ENCODE measurements at places on chromosomes 2 and 18.

- no peak for DNase-seq
Observed at GRCh38 chr2:215149060-215149459, 10.6 kb upstream of the ABCA12 start.

DNA sequence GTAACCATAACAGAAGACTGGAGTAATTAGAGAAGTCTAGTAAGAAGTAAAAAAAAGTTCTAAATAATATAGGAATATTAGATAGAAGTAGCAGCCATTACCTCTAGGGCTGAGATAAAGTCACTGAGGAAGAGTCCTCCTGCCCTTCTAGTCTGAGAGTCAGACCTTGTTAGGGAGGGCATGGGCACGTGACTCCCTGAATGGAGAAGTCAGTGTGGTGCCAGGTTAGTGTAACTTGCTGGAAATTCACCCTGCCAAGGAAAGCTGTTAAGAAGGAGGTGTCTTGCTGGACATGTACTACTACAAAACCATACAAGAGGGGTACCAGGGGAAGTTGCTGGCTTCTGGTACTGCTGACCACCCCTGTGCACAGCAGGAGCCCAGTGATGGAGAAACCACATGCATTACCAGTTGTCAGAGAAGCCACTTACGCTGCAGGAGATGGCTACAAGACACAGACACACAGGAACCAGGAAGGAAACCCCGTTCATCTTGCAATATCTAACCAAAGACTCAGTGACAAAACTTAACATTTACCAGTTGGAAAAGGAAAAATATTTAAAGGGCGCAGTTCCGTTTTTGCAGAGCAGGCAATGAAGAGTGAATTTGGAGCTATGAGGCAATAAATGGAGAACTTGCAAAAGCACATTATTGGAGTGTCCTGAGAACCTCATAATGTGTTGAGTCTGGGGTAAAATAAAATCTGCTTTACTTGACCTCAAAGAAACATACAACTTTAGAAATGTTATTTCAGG is 77.2 kb upstream of the TLK1 start:
- DNase-seq: no peak

GRCh38 chr2:171323971-171324528 is 109.7 kb downstream of the METTL8 start:
- no peak for DNase-seq

DNA sequence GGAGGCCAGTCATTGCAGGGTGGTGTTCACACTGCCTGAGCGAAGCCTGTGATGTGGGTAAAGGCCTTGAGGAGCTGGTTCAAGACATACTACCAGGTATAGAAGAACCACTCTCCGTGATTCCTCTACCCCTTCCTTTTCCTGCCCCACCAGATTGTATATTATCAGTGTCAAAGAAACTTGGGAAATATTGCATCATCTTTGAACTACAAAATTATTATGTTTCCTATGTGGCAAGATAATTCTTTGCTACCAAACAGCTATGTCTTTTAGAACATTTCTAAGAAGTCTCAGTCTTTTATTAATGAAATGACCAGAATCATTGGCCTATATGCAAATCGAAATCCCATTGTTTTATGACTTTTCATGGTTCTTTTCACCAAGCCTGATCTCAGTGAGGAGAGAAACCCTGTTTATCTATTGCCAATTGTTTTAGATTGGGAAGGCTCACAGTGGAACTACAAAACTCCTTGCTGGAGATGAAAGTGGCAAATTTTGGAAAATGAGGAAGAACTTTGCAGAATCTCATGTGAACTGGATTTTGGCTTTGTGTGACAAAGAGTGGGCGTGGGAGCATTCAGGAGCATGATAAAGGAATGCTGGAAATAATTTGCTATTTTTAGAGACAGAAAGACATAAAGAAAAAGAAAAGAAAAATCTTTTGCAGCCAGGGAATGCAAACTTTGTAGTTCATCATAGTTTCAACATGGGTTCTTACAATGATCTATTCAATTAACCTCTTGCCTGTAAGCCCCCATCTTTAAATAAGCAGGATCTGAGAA is 286.9 kb downstream of the INSIG2 start:
- DNase-seq: no peak

- DNase-seq: no peak
Observed at GRCh38 chr2:150204451-150204850, 283.0 kb downstream of the RND3 start.

DNA sequence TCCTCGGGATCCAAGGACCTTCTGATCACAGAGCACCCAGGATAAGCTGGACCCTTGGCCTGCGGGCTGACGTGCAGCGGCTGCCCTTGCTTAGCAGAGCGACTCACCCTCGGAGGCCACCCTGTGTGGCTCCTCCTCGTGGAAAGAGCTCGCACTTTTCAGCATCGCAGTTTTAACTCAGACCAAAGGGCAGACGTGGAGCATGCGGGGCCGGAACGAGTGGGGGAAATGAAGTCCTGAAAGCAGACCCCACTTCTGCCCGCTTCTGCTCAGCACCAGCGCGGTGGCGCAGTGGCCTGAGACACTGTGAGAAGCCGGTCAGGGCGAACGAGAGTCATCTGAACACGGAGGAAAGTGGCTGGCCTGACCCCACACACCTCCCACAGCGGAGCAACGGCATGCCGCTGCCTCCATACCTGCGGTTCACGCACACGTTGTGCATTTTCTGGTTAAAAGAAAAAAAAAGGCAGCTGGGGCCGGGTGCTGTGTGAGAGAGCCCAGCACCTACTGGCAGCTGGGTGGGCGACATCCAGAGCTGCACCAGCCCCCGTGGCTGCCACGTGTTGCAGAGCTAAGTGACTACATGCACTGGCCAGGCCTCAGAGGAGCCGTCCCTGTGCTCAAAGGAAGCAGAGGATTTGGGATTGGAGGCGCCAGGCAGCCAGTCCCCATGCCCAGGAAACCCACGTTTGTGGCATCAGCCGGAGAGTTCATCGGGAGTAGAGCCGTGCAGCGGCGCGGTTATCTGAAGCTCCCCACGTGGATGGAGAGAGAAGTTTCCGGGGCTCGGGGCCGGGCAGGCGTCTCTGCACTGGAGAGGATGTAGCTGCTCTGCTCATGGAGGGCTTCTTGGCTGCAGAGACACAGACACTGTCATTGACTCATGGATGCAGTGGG is 89.7 kb downstream of the USP40 start:
- DNase-seq: no peak

DNA sequence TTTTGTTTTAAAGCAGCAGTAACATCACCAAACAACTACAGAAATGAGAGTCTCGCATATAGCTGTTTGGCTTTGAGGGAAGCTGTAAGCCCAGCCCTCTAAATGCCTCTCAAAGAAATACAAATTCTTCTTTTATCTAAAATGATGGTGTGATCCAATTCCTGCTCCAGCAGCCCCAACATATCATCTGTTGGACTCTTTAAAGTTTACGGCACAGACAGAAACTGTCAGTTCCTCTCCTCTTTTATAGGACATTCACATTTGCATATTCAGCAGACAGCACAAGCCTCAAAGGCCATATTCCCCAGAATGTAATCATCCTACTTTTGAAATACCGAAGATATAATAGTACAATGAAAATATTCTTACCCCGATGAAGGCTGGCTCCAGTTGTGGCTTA is 216.9 kb upstream of the REV1 start:
- no peak for DNase-seq

DNA sequence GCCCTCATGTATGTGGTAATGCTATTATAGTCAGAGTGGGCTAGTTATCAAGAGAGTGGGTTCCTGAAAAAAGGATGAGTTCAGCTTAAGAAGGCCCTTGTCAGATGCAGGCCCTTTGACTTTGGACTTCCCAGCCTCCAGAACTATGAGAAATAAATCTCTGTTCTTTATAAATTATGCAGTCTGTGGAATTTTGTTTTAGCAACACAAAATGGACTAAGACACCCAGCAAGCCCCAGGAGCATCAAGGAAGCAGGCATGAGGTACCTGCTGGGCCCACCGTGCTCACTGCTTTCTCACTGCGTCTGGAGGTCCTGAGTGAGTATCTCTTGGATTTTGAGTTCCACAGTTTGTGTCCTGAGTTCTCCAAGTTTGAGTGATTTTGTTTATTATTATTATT is 35.9 kb upstream of the LIPG start:
- DNase-seq: no peak

- no peak for DNase-seq
Observed at GRCh38 chr2:194304191-194304590, 1352.8 kb upstream of the SLC39A10 start.
